Activated T-cell treated with anti-CD3 and anti-CD28 coated beads, Interleukin-2, amount 50 U/mL, for 24 hours (primary cell): ENCODE measurements at places on chromosomes 6 and 20.

DNA sequence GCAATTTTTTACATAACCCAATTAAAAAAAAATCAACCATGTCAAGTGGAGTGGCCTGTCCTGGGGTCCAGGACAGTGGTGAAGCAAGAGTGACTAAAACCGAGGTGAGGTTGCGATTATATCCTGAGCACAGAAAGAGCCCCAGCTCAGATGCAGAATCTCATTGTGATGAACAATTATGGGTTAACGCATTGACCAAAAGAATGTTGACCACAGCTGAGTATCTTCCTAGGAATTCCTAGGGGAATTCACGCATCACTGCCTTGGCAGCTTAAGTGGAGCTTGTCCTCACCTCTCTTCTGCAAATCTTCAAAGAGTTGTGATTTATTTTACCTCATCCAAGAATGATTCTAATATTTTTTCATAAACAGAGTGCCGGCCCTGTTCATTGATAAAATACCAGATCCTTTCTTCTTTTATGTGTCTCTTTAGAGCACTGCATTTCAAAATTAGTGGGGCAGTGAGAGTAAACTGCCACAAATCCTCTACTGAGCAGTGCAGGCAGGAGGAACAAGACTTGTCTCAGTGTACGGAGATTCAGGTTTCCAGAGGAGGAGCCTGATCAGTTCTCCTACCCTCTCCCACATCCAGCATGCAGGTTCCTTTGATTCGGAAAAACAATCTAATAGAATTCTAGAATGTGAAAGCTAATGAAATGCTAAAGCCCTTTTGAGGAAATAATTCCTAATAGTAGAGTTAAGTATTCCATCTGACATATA lies 60.1 kb upstream of the ZNF184 start:
- H3K4me1 ChIP-seq: no peaks in the 10 kb centered on the region
- H3K27ac ChIP-seq: no peak overlapping the region
- H3K4me3 ChIP-seq: no peak overlapping the region
- H3K36me3 ChIP-seq: no peaks in the 10 kb centered on the region
- no peak for DNase-seq

DNA sequence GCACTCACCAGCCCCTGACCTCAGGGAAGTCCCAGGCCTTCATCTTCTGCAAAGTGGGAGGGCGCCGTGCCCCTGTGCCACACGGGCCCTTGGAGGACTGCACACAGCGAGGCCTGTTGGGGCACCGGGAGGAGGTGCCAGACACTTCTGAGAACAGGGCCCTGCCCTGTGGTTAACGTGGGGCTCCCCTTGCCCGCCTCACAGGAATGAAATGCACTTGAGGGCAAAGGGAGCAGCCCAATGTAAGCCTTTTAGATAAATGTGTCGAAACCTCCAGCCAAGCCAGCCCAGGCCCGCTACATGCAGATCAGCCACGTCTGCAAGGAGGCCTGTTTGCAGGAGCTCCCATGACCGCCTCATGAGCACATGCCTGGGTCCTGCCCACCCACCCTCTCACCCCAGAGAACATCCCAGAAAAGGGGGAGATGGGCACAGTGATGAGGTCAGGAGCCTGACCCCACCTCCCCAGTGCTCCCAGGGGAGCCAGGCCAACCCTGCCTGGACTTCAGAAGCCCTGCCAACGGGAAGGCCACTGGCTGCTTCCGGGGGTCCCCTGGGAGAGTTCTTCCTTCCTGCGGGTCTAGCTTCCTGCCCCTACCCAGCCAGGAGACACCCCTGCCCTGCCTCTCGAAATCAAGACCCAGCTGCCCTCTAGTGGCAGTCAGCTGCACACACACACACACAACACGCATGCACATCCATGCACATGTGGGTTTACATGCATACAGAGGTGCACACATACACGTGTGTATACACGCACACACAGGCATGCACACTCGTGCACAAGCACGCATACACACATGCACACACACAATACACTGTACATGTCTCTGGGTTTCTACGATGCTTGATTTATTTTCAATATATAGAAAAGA lies 178.7 kb downstream of the TAF4 start:
- H3K4me1 ChIP-seq: peaks cover 2% of the 10 kb centered on the region
- no peaks in the 10 kb centered on the region for H3K36me3 ChIP-seq
- H3K27ac ChIP-seq: no peak overlapping the region
- peaks cover 17% of the 10 kb centered on the region for H3K27me3 ChIP-seq

DNA sequence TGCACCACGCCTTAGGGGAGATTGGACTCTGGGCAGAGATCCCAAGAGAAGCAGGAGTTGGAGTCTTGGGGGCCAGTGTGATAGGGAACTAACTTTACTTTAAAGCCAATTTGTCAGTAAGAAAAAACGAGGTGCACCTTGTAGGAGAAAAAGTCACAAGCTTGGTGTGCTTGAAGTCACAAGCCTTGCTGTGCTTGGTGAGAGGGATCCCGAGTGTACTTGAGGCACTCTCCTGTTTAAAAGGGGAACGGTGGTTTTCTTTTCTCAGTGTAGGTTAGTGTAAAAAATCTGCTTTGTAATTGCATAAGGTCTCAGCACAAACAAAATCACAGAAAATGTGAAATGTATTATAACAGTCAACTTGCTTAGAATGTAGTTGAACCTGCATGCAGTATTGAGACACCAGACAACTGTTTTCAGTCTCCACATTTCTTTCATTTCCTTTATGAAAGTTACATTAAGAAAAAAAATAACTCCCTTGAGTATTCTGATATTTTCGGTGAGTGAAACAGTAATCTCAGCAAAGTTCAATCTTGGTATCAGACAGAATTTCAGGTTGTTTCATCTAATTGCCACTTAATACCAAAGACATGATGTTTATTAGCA lies 111.1 kb upstream of the DUSP22 start:
- no peaks in the 10 kb centered on the region for H3K36me3 ChIP-seq
- H3K27me3 ChIP-seq: peaks cover 19% of the 10 kb centered on the region
- no peak overlapping the region for H3K27ac ChIP-seq
- H3K4me1 ChIP-seq: peaks cover 36% of the 10 kb centered on the region

- H3K4me3 ChIP-seq: no peak overlapping the region
- H3K4me1 ChIP-seq: no peaks in the 10 kb centered on the region
- H3K36me3 ChIP-seq: no peaks in the 10 kb centered on the region
- H3K27me3 ChIP-seq: no peaks in the 10 kb centered on the region
- DNase-seq: no peak
These were observed 73.0 kb downstream of the PPP1R3G start for GRCh38 chr6:5158180-5158579.

GRCh38 chr6:34484899-34485298 lies 19.0 kb downstream of the PACSIN1 start:
- peak; percentile 74 for DNase-seq
- peak overlapping the region; percentile 85 for H3K27ac ChIP-seq
- no peaks in the 10 kb centered on the region for H3K27me3 ChIP-seq
- peak overlapping the region; percentile 11 for H3K4me3 ChIP-seq

DNA sequence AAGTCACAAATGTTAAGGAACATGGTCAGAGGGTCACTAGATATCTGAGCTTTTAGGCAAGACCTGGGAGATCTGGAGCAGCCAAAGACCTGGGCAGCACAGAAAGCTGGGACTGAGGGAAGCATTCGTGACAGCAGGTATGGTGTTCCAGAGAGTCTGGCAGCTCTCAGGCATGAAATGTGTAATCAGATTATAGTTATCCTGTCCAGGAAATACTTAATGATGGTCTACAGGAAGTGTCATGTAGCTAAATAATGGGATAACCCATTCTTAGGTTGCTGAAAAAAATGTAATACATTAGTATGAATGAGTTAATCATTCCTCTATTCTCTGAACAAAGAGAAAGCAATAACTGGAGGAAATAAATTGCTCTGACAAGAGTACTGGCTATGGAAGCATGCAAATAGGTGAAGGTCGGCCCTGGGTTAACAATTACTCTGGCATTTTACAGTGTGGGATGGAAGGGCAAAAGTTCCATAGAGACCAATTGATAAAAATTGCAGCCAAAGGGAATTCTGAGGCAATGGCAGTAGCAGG lies 740.5 kb downstream of the CBLN4 start:
- no peak overlapping the region for H3K27ac ChIP-seq
- H3K4me3 ChIP-seq: no peak overlapping the region
- H3K27me3 ChIP-seq: no peaks in the 10 kb centered on the region
- no peaks in the 10 kb centered on the region for H3K36me3 ChIP-seq
- no peak for DNase-seq
- no peaks in the 10 kb centered on the region for H3K4me1 ChIP-seq

GRCh38 chr6:12602951-12603672 lies 113.5 kb upstream of the PHACTR1 start:
- H3K36me3 ChIP-seq: no peaks in the 10 kb centered on the region
- H3K27me3 ChIP-seq: peaks cover 20% of the 10 kb centered on the region
- H3K4me1 ChIP-seq: peaks cover 3% of the 10 kb centered on the region
- DNase-seq: no peak

DNA sequence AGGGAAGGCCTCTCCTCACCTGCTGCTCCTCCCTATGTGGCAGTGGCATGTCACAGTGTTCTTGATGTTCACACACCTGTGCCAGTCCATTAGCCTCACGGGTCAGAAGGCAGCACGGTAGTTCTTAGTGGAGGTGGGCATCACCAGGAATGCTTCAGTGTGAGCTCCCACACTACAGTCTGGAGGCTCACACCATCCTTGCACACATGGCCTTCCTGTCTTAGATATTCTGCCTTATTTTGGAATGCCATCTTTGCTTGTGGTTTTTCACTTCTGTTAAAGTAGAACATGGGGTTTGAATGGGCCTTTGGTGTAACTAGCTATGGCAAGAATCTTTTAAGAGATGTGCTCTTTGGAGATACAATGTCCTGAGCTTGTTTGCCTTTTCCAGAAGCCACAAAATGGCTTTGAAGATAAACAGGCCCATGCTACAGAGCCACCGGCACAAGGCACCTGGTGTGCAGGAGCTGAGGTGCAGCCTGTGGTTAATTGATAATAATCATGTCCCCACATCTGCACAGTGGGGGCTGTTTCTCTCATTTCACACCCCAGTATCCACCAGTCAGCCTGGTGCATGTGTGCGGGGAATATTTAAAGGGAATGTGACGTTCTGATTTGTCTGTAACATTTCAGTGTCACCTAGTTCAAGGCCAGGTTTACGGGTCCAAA lies 3.2 kb upstream of the SLC17A9 start:
- peaks cover 28% of the 10 kb centered on the region for H3K4me1 ChIP-seq
- H3K36me3 ChIP-seq: peaks cover 67% of the 10 kb centered on the region
- H3K27me3 ChIP-seq: no peaks in the 10 kb centered on the region
- DNase-seq: no peak
- H3K27ac ChIP-seq: no peak overlapping the region
- no peak overlapping the region for H3K4me3 ChIP-seq

DNA sequence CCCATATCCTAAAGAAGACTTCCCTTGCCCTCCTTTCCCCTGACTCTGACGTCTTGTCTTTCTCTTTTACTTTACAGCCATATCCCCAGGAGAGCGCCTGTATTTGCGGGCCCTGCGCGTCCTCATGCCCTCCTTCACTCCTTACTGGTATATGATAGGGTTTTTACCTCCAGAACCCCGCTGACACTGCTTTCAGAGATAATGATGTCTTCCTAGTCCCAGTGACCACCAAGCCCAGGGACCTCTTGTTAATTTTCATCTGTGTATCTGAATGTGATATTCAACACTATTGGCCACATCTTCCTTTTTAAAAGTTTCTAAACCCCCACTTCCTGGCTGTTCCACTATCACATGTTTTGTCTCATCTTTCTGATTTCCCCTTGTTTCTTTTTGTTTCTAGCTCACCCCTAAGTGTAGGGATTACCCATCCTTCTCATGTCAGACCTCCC lies 102.0 kb downstream of the HIVEP1 start:
- no peak overlapping the region for H3K4me3 ChIP-seq
- peaks cover 61% of the 10 kb centered on the region for H3K4me1 ChIP-seq
- H3K27ac ChIP-seq: peak overlapping the region; percentile 22
- H3K27me3 ChIP-seq: no peaks in the 10 kb centered on the region
- no peak for DNase-seq
- peaks cover 70% of the 10 kb centered on the region for H3K36me3 ChIP-seq

GRCh38 chr6:111605100-111605751 lies 452 bp downstream of the TRAF3IP2 start:
- peaks cover 53% of the 10 kb centered on the region for H3K4me1 ChIP-seq
- H3K4me3 ChIP-seq: peak overlapping the region; percentile 86
- DNase-seq: peak; percentile 58
- H3K36me3 ChIP-seq: peaks cover 28% of the 10 kb centered on the region
- H3K27me3 ChIP-seq: no peaks in the 10 kb centered on the region
- peak overlapping the region; percentile 99 for H3K27ac ChIP-seq

- H3K36me3 ChIP-seq: no peaks in the 10 kb centered on the region
- peaks cover 3% of the 10 kb centered on the region for H3K27me3 ChIP-seq
- no peak overlapping the region for H3K27ac ChIP-seq
- no peak overlapping the region for H3K4me3 ChIP-seq
- peaks cover 15% of the 10 kb centered on the region for H3K4me1 ChIP-seq
These were observed 117.5 kb upstream of the SIRPG start for GRCh38 chr20:1775117-1775516.

- no peaks in the 10 kb centered on the region for H3K4me1 ChIP-seq
- H3K36me3 ChIP-seq: no peaks in the 10 kb centered on the region
- no peak overlapping the region for H3K27ac ChIP-seq
- H3K27me3 ChIP-seq: no peaks in the 10 kb centered on the region
These were observed 212.7 kb downstream of the COL12A1 start for GRCh38 chr6:74993136-74993535.

DNA sequence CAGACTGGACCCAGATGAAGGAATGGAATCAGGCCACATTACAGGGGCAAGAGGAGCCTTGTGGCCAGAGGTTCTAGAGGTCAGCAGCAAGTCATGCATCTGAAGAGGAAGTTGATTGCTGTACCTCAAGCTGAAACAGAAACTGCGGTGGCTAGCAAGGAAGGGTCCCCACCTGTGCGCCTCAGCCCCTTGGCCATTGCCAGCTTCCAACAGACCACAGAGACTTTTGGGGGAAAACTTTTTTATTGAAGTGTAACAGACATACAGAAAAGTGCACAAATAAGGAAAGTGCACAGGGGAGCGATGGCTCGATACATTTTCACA lies 26.8 kb upstream of the SLC9A8 start:
- DNase-seq: no peak
- H3K4me3 ChIP-seq: no peak overlapping the region
- H3K27me3 ChIP-seq: peaks cover 10% of the 10 kb centered on the region
- no peaks in the 10 kb centered on the region for H3K36me3 ChIP-seq
- no peak overlapping the region for H3K27ac ChIP-seq

DNA sequence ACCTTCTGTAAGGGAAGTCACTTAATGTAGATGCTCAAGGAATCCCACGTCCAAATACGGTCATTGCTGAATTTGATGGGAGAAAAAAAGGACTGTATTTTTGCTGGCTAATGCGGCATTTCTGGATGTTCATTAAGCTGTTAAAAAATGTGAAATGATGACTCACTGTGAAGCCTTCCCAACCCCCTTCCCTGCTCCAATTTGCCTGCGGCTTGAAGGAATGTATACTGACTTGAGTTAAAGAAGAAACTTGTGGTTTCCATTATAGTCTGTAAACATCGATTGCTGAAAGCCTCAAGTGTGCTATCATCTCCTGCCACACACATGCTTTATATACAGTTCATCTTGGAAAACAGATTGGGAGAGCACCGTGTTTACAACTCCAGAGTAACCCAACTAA lies 249.1 kb upstream of the JAG1 start:
- no peaks in the 10 kb centered on the region for H3K27me3 ChIP-seq
- H3K4me3 ChIP-seq: no peak overlapping the region
- no peak for DNase-seq

DNA sequence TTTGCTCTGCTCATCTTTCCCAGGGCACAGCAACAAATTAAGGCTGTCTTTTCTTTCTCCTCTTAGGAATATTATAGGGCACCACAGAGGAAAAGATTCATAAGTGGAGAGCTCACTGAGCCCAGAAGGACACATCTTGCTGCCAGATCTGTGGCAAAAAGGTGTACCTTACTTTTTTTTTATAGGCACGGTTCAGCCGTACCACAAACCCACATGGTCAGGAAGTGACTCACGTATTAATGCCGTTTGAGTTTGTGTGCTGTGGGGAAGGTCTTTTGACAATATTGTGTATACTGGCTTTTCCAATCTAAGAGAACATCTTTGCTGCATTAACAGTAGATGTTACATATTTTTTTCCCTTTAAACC lies 28.4 kb downstream of the PAQR8 start:
- no peak for DNase-seq
- H3K27ac ChIP-seq: peak overlapping the region; percentile 93
- H3K36me3 ChIP-seq: peaks cover 15% of the 10 kb centered on the region
- peaks cover 90% of the 10 kb centered on the region for H3K4me1 ChIP-seq
- peak overlapping the region; percentile 42 for H3K4me3 ChIP-seq
